Activated CD4-positive, alpha-beta T cell treated with anti-CD3 and anti-CD28 coated beads, Interleukin-2, amount 50 U/mL, for 24 hours (primary cell): ENCODE measurements at places on chromosomes 12 and 14.

GRCh38 chr12:116582610-116583009 lies 23.4 kb downstream of the MAP1LC3B2 start:
- DNase-seq, result no peak

- no peak for DNase-seq
Observed at GRCh38 chr12:9378430-9378835, 170.2 kb upstream of the PZP start.

- DNase-seq, result no peak
Observed at GRCh38 chr14:60277605-60278190, 28.7 kb downstream of the PPM1A start.

- no peak for DNase-seq
Observed at GRCh38 chr12:10247436-10248058, 34.9 kb downstream of the GABARAPL1 start.

DNA sequence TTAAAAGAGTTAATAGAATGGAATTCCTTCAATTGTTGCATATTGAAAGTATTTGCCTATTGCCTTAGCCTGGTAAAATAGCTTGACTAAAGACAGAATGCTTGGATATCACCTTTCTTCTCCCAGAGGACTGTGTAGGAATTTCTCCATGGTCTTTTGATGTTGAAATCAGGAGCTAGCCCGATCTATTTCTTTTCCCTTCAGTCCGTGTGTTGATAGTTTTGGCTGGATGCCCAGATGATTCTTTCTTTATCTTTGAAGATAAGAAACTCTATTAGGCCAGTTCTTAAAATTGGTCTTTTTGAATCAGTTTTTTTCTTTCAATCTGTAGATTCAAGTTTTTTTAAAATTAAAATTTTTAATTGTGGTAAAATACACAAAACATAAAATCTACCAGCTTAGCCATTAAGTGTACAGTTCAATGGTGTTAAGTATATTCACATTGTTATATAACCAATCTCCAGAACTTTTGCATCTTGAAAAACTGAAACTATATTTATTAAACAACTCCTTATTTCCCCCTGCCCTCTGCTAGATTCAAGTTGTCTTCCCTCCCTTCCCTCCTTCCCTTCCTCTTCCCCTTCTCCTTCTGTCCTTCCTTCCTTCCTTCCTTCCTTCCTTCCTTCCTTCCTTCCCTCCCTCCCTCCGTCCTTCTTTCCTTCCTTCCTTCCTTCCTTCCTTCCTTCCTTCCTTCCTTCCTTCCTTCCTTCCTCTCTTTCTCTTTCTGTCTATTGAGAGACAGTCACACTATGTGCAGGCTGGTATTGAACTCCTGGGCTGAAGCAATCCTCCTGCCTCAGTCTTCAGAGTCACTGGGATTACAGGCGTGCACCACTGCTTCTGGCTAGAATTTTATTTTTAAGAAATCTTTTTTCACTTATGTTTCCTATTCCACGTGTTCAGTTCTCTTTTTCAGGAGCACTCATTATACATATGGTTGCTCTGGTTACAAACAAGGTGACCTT lies 10.1 kb downstream of the LACRT start:
- no peak for DNase-seq

DNA sequence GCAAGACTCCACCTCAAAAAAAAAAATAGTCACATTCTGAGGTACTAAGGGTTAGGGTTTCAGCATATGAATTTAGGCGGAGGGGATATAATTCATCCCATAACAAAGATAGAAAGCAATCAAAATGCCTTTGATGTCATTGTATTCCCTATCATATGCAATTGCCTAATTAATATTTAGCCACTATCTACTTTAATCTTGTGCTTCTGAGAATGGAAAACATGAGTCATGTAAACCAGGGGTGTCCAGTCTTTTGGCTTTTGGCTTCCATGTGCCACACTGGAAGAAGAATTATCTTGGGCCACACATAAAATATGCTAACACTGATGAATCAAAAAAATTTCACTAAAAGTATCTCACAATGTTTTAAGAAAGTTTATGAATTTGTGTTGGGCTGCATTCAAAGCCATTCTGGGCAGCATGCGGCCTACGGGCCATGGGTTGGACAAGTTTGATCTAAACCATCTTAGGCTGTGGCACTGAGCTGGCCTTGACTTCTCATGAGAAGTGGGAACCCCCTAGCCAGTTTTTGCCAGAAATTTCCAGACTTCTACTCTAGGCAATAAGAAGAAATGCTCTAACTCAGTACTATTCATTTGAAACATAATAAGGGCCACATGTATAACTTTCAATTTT lies 219.8 kb downstream of the PTPRO start:
- no peak for DNase-seq
